ENCODE measurements at places on chromosomes 6 and 20.

DNA sequence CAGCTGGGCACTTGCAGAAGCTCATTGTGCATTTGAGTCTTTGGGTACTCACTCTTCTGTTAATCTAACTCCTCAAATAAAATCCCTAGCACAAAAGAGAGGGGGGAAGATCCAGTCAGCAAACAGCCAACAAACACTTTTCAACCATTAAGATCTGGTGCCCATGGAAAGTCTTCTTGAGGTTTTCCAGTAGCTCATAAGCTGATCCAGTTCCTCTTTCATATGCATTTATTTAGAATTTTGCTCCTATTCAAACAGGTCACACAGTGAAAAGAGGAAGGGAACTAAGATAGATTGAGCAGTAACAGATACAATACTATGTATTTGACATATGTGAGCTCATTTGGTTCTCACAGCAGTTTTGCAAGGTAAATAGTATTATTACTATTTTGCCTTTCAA lies 38.6 kb downstream of the HLA-DPB1 start:
- no peak for DNase-seq

DNA sequence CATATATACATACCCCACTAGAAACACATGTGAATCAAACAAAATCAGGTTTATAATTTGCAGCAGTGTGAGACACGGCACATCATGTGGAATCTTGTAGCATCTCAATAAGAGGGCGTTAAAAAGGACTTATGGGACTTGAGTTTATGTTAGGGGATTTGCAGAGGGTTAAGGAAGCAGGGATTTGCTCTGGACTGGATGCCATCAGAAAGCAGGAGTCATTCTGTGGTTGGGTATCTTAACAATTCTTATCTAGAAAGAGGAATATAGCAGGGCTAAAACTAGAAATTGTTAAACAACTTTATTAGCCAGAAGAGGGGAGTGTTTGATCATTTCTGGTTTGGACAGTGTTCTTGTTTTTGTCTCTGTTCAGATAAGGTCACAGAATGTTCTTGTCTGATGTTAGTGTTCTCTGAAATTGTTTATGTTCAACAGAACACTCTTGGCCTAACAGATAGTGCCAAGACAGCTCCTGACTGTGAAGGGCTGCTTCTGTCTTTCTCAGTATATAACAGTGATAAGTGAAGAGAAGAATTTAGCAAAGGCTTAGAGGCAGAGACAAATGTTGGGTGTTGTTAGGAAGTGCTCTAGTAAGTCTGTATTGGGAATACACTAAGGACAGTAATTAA lies 39.2 kb downstream of the LIN28B start:
- no peak for DNase-seq

DNA sequence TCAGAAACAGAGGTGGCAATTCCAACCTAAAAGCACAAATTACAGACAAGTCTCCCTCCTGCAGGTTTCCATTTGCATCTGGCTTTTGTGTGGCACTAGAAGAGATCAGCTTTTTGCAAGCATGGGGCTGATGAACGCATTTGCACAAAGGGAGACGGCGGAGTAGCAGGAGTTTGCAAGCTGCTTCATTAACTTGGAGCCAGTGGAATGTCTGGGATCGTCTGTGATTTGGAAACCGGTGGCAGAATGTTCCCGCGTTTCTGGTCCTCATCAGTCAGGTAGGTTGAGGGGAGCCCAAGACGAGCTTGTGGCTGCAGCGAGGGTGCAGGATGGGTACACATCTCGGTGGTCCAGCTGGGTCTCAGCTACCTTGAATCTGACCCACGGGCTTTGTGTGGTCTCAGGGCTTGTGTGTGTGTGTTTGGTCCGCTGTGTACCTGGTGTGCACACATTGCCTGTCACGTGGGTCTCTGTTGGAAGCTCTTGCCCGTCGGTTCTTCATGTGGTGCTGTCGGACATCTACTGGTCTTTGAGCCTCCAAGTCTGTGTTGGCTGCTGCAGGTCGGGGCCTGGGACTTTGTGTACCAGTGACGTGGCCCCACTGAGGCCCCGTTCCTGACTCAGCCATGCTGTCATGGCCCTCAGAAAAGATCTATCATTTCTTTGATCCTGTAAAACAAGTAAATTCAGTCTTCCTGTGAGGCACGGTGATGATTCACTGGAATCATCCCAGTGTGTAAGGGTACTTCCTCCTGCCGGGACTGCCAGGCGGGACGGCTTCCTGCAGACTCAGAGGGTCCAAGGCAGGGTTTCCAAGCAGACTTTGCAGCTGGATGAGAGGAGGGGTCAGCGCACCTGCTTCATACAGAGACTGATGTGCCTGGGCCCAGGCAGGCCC lies 12.4 kb upstream of the MYT1 start:
- no peak for DNase-seq

GRCh38 chr6:24933868-24934401 lies 1.8 kb downstream of the RIPOR2 start:
- DNase-seq: no peak

GRCh38 chr6:148969603-148970061 lies 222.8 kb downstream of the UST start:
- no peak for DNase-seq

GRCh38 chr6:142702501-142703460 lies 242.2 kb downstream of the HIVEP2 start:
- DNase-seq: no peak

DNA sequence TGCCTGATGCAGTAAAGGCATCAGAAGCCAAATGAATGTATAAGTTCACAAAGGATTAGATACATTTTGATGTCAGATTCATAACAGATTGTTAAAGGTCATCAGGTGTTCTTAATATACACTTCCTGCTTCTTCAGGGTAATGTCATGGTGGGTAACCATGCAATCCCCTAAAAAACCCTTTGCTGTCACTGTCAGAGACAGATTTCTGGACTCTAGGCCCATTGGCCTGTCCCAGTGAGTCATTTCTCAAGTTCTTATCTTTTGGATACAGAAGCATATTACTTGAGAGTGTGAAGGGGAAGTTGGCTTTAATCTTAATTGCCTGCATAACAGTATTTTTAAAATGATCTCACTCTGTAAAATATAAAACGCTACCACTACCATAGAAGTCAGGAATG lies 895.6 kb upstream of the MAP3K7 start:
- DNase-seq: no peak

DNA sequence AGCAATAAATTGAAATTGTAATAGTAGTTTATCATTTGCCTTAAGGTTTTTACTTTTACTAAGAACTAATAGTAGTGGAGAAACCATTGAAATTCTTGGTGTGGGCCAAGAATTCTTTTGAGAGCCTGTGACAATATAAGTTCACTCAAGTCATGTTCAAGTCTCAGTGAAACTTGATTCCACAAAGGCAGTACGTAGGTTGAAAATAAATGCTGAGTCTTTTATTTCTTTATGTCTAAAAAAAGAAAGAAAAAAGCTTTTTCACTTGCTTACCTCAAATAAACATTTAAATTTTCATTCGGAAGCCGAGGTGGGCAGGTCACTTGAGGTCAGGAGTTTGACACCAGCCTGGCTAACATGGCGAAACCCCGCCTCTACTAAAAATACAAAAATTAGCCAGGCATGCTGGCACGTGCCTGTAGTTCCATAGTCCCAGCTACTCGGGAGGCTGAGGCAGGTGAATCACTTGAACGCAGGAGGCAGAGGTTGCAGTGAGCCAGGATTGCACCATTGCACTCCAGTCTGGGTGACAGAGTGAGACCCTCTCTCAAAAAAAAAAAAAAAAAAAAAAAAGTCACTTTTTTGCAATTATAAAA lies 57.8 kb upstream of the NELFCD start:
- no peak for DNase-seq

GRCh38 chr20:64081624-64081964 lies 1.7 kb downstream of the OPRL1 start:
- DNase-seq: no peak

DNA sequence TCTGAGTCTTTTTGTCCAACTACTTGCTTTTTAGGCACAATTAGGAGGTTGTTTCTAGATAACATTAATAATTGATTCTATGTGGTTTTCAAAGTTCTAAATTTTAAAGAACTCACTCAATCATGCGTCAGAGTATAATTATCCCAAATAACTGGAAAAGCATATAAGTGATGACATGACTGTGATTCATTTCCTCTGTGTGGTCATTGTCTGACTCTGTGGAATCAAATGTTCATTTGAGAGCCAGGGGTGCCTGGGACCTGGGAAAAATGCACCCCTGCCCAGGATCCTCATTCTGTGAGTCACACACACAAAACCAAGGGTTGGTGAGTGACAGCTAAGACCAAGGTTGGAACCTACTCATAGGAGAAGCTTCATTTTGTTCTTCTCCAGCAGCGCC lies 127.1 kb upstream of the MLIP start:
- DNase-seq: no peak

- DNase-seq: no peak
Measured at GRCh38 chr20:36162272-36162966, 7.9 kb downstream of the EPB41L1 start.

DNA sequence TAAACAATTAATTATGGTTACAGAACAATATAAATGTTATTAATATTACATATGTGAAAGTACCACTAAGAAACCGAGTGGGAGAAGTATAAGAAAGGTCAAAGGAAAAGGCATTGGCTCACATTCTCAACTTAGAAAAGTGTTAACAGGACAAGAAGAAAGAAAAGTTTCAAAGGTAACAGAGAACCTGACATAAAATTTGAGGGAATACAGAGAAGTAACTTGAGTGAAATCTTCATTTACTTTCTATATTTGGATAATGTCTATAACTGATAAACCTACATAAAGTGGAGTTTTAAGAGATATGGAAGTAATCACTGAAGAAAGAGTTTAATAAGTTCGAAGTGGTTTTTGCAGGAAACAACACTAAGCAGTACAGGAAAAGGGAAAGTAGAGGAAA lies 30.1 kb downstream of the REPS1 start:
- no peak for DNase-seq

- DNase-seq: no peak
Measured at GRCh38 chr20:48944663-48945297, 23.3 kb downstream of the ARFGEF2 start.

DNA sequence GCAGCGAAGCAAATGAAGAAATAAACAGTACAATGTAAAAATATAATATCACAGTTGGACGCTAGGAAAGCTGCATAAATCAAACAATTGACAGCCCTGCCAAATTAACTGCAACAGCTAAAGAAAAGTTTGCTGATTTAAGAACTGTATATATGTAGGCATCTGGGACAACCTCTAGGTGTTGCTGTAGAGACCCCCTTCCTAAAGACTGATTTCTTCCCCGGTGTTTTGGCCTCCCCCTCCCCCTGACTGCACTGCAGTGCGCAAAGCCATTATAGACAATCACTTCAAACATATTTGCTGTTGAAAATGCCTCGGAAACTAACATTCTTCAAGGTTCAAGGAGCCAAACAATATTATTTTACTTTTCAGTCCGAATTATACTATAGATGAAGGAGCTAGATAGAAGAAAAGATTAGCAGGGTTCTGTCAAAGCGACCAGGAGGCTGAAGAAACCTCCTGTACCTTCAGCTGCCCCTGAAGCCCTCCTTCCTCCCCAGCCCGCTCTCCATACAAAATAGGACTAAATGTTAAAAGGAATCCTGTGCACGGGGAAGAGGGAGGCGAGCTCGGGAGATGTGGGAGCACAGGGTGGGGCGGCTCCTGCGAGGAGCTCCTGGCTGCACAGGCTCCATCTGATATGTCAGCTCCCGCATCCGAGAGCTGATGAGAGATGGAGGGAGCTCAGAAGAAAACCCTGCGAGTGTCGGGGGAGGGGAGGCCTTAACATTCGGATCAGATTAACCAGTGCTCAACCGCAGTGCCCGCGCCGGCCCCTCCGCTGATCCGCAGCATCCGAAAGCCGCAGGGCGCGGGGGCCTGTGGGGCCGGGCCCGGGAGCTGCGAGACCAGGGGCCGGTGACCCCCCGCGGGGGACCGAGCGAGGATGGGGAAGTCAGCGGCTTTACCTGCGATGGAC lies 822 bp downstream of the ELOVL4 start:
- no peak for DNase-seq

DNA sequence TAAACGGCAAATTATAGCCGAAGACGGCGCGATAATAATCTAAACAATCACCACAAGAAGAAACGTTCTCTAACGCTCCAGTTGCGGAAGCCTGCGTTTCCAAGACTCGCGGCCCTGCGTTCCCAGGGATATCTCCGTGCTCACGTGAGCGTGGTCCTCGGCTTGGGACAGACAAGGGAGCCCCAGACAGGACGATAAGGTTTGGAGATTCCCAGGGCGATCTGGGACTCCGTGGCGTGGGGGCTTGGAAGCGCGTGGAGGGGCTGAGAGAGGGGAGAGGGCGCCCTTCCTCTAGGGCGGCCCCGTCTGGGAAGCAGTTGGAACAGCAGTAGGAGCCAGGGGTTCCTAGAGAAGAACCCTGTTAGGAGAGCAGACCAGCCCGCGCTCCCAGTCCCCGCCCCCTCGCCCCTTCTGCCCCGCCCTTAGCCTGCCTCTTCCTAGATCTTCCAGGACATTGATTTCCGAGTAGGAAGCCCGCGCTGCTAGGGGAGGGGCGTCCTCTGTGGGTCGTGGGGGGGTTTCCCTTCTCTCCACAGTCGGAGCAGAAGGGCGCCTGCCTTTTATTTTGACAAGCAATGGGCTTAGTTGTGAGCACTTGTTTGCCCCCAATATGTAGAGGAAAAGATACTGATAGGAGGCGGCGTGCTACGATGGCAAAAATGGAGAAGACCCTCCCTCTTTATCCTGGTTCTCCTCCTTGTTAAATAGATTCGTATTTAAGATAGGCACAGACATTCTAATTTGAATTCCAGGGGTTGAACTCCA lies 10.6 kb downstream of the NRN1 start:
- peak; percentile 26 for DNase-seq

DNA sequence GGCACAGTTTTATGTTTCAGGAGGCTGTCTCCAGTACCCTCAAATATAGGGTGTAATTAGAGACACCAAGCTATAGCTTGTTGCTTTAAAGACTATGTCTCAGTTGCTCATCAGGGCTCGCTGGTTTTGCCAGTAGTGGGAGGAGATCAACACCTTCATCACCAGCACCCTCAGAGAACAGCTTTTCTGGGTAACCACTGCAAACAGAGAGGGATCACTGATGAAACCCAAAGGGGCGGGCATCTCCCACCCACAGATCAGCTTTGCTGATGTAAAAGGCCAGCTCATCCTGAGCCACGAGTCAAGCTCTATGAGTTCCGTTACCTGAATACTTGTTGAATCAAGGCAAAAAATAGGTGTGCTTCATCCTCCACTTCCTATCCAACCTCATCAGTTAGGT lies 187.7 kb downstream of the AIG1 start:
- no peak for DNase-seq

DNA sequence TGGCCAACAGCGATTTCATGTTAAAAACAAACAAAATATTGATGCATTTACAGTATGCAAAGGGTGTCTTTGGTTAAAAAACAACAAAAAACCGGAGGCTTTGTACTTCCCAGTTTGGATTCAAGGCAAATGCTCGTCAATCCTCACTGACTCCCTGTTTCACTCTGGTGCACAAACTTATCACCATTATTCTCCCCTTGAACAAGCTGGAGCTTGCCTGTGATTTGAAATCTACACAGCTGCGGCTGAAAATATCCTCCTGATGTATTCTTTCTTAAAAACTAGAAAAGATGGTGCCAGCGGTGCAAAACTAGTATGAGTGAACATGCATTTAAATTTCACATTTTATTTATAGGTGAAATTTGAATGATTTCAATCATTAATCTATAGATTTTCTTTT lies 3.3 kb downstream of the PERP start:
- no peak for DNase-seq

Data from anterior cingulate cortex (tissue), 58 donors.